ENCODE measurements at places on chromosomes 2 and 18.

DNA sequence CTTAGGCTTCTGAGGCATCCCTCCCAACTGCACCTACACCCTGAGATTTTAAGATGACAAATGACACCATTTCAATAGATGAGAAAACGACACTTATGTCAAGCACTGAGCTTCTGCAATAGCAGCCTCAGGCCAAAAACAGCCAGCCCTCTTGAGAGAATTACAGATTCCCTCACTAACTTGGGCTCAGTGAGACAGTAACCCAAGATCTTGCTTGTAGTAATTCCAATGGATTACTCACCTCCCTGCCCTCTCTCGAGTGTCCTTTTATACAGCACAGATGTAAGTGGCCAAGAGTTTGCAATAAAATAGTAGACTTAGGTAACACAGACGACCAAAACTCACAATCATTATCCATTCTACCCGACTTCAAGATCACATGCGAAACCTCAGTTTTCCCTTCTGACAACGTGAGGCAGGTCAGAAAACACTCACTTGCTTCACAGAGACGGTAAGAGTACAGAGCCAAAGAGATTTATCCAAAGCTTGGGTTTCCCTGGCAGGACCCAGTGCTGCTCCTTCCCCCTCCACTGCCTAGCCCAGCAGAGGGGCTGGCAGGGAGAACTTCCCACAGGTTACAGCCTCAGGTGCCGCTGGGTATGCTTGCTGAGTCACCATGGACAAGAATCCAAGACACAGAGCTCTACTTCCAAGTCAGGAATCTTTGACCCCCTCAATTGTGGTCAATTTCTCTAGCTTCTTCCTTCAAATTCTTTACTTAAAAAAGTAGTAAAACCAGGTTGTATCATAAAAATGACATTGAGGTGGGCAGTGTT, 181.4 kb downstream of the MYO5B start:
- no peak for DNase-seq

GRCh38 chr18:74683573-74683972, 85.9 kb downstream of the ZNF407 start:
- DNase-seq = no peak

- DNase-seq = peak; percentile 29
Measured at GRCh38 chr2:88187038-88187676, 17.0 kb downstream of the THNSL2 start.

DNA sequence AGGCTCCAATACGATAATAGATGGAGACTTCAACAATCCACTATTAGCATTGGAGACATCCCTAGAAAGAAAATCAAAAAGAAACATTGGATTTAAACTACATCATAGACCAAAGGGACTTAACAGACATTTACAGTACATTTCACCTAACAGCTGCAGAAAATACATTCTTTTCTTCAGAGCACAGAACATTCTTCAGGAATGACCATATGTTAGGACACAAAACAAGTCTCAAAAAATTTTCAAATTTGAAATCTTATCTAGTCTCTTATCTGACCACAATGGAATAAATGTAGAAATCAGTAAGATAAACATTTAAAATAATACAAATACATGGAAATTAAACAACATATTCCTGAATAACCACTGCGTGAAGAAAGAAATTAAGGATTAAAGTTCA, 68.7 kb downstream of the STRADB start:
- DNase-seq = no peak

DNA sequence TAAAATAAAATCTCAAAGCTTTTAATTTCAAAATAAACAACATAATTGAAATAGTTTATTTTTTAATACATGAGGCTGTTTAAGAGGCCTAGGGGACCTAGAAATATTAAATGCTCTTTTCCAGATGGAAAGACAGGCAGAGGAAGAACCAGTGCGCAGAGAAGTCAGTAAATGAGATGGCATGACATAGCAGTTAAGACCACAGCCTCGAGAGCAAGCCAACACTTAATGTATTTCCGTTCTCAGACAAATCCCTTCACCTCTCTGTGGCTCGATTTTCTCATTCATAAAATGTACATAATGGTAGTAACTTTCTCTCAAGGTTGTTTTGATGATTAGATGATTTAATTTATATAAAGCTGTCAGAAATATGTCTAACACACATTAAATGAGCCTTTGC, 405.1 kb upstream of the CWC22 start:
- no peak for DNase-seq

GRCh38 chr18:55250768-55251173, 291.5 kb upstream of the CCDC68 start:
- no peak for DNase-seq

- DNase-seq = no peak
Measured at GRCh38 chr2:201107624-201108023, 8.3 kb upstream of the CFLAR start.

- DNase-seq = no peak
Measured at GRCh38 chr2:201638326-201638725, 5.0 kb downstream of the TMEM237 start.

DNA sequence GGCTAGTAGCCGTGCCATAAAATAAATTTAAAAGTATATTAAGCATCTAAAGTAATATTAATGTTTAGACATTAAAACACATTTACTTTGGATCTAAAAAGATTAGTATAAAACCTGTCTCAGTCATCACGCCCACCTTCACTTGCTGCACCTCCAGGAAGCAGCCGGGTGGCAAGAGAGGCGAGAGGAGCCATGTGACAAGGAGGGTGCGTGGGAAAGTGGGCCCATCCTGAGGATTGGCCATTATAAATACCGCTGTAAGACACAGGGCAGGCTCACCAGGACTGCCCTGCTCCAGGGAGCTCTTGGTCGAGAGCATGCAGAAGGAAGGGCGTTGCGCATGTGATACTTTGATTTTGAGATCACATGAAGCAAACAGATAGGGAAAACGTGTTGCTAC, 34.4 kb upstream of the ALKAL2 start:
- no peak for DNase-seq

DNA sequence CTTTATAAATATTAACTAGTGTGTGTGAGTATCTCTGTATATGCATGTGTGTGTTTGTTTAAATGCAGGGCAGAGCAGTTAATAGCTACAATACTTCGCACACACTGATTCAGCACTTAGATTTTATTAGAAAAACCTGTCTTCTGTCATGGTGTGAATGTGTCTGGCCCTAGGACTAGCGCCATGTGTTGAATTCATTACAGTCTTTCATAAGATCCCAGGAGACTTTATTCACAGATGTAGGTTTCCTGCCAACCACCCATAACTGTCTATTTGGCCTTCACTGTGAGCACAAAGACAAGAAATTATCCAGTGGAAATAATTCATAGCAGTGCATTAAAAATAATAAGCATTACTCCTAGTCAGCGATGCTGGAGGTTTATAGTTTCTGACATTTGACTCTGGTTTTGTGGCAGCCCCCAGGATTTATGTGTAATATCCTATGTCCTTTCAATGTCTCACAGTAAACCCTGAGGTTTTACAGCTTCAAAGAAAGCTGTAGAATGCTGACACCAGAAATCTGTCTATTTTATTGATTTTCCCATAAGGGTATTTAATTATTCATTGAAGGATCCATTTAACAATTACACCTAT, 93.9 kb downstream of the ZNF804A start:
- DNase-seq = no peak

GRCh38 chr2:233794128-233794658, 16.1 kb downstream of the MROH2A start:
- no peak for DNase-seq

GRCh38 chr2:88199912-88200682, 30.0 kb downstream of the THNSL2 start:
- DNase-seq = no peak

DNA sequence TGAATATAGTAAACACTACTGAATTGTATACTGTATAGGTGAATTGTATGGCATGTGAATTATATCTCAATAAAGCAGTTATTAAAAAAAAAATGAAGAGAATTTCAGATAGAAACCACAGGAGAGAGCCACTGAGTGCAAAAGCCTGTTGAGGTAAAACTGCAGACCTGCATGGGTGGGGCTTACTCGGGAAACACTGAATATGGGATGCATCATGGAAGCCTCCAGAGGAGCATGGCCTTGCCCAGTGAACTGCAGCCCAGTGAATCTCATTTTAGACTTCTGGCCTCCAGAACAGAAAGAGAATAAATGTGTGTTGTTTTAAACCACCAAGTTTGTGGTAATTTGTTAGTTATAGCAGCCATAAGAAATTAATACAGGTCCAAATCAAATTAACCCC, 15.7 kb downstream of the GPATCH11 start:
- DNase-seq = no peak

GRCh38 chr2:199977984-199978415, 22.6 kb downstream of the MAIP1 start:
- peak; percentile 71 for DNase-seq

DNA sequence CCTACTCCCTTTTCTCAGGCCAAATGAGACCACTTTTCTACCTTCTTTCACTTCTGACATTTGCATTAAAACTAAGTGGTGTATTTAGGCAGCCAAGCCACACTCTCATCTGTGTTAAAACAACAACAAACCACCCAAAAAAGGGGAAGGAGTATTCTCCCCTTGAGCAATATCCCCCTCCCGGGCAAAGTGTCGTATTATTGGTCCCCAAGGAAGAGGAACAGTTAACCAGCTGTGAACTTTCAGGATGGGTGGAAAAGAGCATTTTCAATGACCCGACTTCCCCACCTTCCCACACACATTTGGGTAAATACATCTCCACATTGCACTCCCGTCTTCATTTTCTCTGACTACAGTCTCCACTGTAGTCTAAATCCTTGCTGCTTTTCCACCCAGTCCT, 44.3 kb downstream of the FEZ2 start:
- DNase-seq = no peak

- DNase-seq = no peak
Measured at GRCh38 chr18:45548614-45549013, 66.7 kb upstream of the SLC14A2 start.

- no peak for DNase-seq
Measured at GRCh38 chr18:12911929-12912703, 28.1 kb upstream of the PTPN2 start.

- peak; percentile 53 for DNase-seq
Measured at GRCh38 chr18:51425475-51425874, 228.0 kb upstream of the MEX3C start.

DNA sequence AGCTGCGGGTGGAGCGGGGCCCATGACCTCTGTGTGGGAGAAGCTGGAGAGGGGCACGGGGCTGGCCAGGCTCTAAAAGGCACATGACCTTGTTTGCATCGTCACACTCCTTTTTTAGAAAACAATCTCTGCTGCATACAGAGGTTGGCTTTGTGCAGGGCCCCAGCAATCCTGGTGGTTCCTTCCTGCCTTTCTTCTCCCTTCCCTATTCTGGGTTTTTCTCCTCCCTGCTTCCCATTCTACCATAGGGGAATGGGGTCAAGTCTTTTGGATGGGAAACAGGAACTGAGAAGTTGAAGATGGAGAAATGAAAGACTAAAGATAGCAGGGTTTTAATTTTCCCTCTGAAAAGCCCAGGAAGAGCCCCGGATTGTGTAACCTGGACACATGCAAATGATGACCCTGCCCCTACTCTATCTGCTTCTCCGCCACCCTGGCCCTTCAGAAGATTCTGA, 53.9 kb downstream of the ASAP2 start:
- no peak for DNase-seq

DNA sequence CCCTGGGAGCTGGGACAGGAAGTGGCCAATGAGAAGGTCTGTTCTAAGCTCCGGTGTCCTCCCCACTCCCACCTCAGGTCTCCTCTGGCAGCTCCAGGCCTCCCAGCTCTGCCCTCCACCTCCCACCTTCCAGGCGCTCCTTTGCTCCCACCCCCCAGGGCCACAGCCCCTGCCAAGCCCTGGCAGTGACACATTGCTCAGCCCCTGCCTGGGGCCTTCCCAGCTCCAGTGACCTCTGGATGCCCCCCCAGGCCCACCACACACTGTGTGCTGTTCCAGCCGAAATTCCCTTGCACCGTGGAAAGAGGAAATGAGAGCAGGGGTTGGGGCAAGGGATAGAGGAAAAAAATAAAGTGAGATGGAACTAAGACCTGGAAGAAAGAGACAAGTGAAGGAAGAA, 289.6 kb downstream of the CYP26B1 start:
- DNase-seq = no peak

DNA sequence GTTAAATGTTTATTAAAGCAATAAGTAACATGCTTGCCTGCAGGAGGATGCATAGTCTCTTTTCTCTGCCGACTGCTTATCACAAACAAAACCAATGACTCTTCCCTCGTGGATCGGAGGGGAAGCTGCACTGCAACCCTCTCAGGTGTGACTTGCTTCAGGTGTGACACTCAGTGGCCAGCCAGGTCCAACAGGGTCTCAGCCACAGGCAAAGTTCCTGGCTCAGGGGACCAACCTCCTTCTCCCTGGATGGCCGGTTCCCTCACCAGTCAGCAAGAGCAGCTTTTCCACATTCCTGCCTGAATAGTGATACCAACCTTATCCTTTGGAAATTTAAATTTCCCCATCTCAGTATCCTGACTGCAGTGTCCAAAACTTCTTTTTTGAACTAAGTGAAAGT, 383.5 kb downstream of the CMPK2 start:
- no peak for DNase-seq

DNA sequence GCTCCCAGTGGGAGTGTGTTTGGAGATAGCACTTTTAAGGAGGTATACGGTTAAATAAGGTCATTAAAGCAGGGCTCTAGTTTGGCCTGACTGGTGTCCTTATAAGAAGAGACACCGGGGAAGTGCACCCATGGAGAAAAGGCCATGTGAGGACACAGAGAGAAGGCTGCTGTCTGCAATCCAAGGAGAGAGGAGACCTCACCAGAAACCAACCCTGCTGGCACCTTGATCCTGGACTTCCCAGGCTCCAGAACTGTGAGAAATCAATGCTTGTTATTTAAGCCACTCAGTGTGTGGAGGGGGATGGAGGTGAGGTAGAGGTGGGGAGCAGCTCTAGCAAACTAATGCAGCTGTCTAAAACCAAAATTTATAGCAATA, 62.0 kb downstream of the RPL31 start:
- no peak for DNase-seq

- no peak for DNase-seq
Measured at GRCh38 chr18:8162802-8163201, 446.4 kb upstream of the RAB12 start.

DNA sequence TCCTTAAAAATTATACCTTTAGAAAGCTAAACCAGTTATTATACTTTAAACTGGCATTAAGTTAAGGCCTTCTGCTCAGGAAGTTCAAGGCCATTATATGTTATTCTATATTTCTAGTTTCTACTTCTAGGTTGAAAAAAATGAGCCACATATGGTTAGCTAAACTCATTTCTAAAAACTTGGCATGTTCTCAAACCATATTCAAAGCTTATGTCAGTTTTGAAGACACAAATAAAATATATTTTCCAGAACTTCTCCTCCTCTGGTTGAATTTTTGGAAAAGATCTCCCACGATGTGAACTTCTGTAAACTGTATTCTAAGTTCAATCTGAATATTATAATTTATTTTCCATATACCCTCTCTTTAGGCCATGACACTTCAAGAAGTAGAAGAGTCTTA, 103.5 kb downstream of the NYAP2 start:
- no peak for DNase-seq

- DNase-seq = no peak
Measured at GRCh38 chr2:20103530-20103929, 52.1 kb upstream of the LAPTM4A start.

DNA sequence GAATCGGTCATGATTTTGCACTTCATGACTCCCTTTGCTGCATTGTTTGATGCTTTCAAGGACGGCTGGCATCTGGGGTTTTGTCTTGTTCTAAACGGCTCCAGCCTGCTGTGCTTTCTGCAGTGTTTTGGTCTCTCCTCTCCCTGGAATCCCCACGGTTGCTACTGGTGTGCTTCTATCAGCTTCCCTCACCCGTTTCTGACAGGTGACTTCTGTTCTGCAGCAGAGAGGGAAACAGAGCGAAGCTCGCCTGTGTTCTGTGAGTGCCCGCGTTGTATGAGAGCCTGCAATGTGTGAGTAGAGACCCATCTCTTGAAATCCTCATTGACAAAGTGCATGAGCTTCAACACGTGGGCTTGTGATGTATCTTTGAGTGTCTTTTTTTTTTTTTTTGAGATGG, 102.8 kb downstream of the DCDC2C start:
- DNase-seq = no peak
